ENCODE measurements at places on chromosomes 5 and 9.
A peak's percentile ranks its signal among the peaks of the same experiment; 100 is the strongest.

GRCh38 chr5:175681045-175681967, 23.4 kb downstream of the HRH2 start:
- no peak for DNase-seq

DNA sequence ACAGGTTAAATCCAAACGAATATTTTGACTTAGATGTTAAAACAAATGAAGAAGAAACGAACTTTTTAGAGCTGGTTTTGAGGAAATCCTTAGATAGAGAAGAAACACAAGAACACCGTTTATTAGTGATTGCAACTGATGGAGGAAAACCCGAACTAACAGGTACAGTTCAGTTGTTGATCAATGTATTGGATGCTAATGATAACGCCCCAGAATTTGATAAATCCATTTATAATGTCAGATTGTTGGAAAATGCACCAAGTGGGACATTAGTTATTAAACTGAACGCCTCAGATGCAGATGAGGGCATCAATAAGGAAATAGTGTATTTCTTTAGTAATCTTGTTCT, 842 bp downstream of the PCDHA5 start:
- DNase-seq: no peak

DNA sequence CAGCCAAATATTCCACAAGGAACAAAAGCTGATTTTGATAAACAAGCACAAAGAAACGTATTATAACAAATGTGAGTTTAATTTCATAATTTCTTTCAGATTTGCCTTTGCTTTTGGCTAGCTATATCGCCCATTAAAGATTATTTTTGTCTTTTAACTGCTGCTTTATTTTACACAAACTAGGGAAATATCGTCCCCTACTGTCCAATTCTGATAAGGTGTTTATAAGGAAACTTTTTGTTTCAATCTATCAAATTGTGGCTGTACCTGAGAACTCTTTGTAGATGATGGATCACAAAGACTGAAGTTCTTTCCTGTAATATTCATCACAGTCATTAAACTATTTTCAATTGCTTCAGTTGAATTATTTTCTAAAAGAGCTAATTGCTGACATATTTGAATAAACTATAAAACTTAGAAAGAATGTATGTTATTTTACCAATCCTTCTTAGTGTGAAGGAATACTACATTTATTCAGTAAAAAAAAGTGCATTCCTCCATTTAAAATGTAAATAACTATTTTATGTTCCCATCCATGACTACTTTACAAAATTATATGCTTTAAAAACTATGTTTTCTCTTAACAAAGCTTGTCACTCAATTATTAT, 431.3 kb upstream of the ITGA1 start:
- DNase-seq: peak; percentile 9

DNA sequence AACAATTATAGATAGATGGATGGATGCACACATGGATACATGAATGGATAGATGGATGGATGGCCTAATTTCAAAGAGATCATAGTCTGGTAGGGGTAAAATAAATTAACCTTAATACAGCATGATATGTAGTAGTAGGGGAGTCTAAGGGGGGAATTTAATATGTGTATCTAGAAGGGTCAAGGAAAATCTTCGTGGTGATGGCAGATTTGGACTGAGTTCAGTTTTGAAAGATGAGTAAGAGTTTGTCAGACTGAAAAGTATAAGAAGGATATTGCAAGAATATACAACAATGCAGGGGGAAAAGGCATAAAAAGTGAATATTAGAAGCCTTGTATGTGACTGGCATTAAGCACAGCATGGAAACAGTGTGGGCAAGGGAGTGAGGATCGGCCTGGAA, 98.7 kb downstream of the ZNF462 start:
- DNase-seq: peak; percentile 62

- DNase-seq: no peak
Observed at GRCh38 chr5:178396796-178397720, 164.5 kb upstream of the PHYKPL start.
